Activated naive CD8-positive, alpha-beta T cell treated with anti-CD3 and anti-CD28 coated beads, Interleukin-2, amount 10 ng/mL, durations not matched to agents 7 days and 5 days (primary cell): ENCODE measurements at places on chromosomes 11 and 22. TPM values are rescaled to one million over a fixed set of nuclear protein-coding genes. Genes with fewer than 3 reads are reported as not detected.
A peak's percentile ranks its signal among the peaks of the same experiment; 100 is the strongest.

Gene MOGAT2
- total RNA-seq: not detected

- H3K27me3 ChIP-seq: no peaks in the 10 kb centered on the region
- no peak for DNase-seq
- H3K4me1 ChIP-seq: no peaks in the 10 kb centered on the region
- H3K27ac ChIP-seq: no peak overlapping the region
- no peaks in the 10 kb centered on the region for H3K36me3 ChIP-seq
Observed at GRCh38 chr11:92216789-92217188, 7.8 kb upstream of the FAT3 start.

DNA sequence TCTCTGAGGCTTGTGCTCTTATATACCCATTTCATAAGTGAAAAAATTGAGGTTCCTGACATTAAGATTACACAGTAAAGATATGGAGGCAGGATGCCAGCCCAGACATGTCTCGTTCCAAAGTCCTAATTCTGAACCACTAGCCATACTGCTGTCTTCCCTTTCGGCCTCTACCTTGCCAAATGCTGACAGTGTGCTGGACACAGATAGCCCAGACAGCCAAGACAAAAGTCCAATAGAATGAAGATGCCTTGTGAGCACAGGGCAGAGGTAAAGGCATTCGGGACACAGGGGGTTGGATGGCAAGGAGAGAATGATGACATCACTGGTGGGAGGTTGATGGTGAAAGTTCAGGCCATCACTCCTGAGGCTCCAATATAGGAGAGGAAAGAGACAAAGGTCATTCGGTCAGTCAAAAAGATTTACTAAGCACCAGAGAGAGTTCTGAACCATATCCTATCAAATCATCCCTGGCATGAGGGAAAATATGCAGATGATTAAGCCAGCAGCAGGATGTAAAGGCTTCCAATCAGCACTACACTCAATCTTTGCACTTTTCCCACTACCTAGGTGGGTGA is 174.0 kb upstream of the MTMR2 start:
- peaks cover 5% of the 10 kb centered on the region for H3K4me1 ChIP-seq
- H3K36me3 ChIP-seq: peaks cover 28% of the 10 kb centered on the region
- H3K4me3 ChIP-seq: no peak overlapping the region
- no peaks in the 10 kb centered on the region for H3K27me3 ChIP-seq
- no peak for DNase-seq

- peaks cover 4% of the 10 kb centered on the region for H3K4me1 ChIP-seq
- peak; percentile 96 for DNase-seq
- peak overlapping the region; percentile 84 for H3K27ac ChIP-seq
- H3K4me3 ChIP-seq: peak overlapping the region; percentile 86
- no peaks in the 10 kb centered on the region for H3K27me3 ChIP-seq
- peaks cover 14% of the 10 kb centered on the region for H3K36me3 ChIP-seq
Observed at GRCh38 chr11:518463-519202, 11.6 kb upstream of the RNH1 start.

Gene CD3D
- 433 TPM for total RNA-seq

Gene WT1
- total RNA-seq: not detected

Gene ME3
- total RNA-seq: 0.79 TPM

Gene SYT8
- total RNA-seq: not detected

Gene INSC
- total RNA-seq: 0.23 TPM

DNA sequence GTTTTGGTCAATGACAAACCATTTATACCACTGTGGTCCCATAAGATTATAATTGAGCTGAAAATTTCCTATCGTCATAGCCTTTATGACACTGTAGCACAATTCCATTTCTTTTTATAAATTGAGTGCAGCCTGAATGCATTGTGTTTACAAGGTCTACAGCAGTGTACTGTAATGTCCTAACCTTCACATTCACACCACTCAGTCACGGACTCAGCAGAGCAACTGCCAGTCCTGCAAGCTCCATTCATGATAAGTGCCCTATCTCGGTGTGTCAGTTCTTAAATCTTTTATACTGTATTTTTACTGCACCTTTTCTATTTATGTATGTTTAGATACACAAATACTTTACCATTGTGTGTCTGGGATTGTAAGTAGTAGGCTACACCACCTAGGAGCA is 55.2 kb upstream of the SLC25A18 start:
- DNase-seq: no peak
- no peaks in the 10 kb centered on the region for H3K36me3 ChIP-seq
- no peaks in the 10 kb centered on the region for H3K4me1 ChIP-seq
- H3K4me3 ChIP-seq: no peak overlapping the region
- peaks cover 16% of the 10 kb centered on the region for H3K27me3 ChIP-seq

GRCh38 chr22:45083659-45084305 is 74.0 kb upstream of the PHF21B start:
- peaks cover 6% of the 10 kb centered on the region for H3K27me3 ChIP-seq
- H3K27ac ChIP-seq: no peak overlapping the region
- H3K4me1 ChIP-seq: peaks cover 4% of the 10 kb centered on the region
- peaks cover 3% of the 10 kb centered on the region for H3K36me3 ChIP-seq
- DNase-seq: no peak
- no peak overlapping the region for H3K4me3 ChIP-seq

GRCh38 chr11:20360650-20361049 is 2.9 kb upstream of the HTATIP2 start:
- H3K27ac ChIP-seq: peak overlapping the region; percentile 90
- DNase-seq: peak; percentile 37
- H3K4me3 ChIP-seq: peak overlapping the region; percentile 84
- peaks cover 9% of the 10 kb centered on the region for H3K36me3 ChIP-seq

Gene HBG2
- total RNA-seq: not detected

Gene APOBEC3C
- 124 TPM for total RNA-seq

- no peaks in the 10 kb centered on the region for H3K36me3 ChIP-seq
- no peak overlapping the region for H3K4me3 ChIP-seq
- peaks cover 2% of the 10 kb centered on the region for H3K4me1 ChIP-seq
- H3K27ac ChIP-seq: no peak overlapping the region
- DNase-seq: no peak
Observed at GRCh38 chr11:94583866-94584500, 16.8 kb downstream of the PIWIL4 start.

- no peak overlapping the region for H3K4me3 ChIP-seq
- H3K27ac ChIP-seq: no peak overlapping the region
- peaks cover 3% of the 10 kb centered on the region for H3K4me1 ChIP-seq
- peaks cover 11% of the 10 kb centered on the region for H3K36me3 ChIP-seq
- DNase-seq: no peak
Observed at GRCh38 chr11:125102510-125102909, 8.9 kb downstream of the TMEM218 start.

GRCh38 chr11:106410902-106411301 is 333.4 kb downstream of the AASDHPPT start:
- DNase-seq: no peak
- no peaks in the 10 kb centered on the region for H3K4me1 ChIP-seq
- H3K27me3 ChIP-seq: no peaks in the 10 kb centered on the region
- no peaks in the 10 kb centered on the region for H3K36me3 ChIP-seq
- H3K27ac ChIP-seq: no peak overlapping the region

- H3K4me3 ChIP-seq: no peak overlapping the region
- H3K4me1 ChIP-seq: peaks cover 2% of the 10 kb centered on the region
- peaks cover 16% of the 10 kb centered on the region for H3K36me3 ChIP-seq
- H3K27me3 ChIP-seq: no peaks in the 10 kb centered on the region
Observed at GRCh38 chr11:3666023-3666530, 5.1 kb downstream of the CHRNA10 start.
